ENCODE measurements at places on chromosomes 1 and 21.

DNA sequence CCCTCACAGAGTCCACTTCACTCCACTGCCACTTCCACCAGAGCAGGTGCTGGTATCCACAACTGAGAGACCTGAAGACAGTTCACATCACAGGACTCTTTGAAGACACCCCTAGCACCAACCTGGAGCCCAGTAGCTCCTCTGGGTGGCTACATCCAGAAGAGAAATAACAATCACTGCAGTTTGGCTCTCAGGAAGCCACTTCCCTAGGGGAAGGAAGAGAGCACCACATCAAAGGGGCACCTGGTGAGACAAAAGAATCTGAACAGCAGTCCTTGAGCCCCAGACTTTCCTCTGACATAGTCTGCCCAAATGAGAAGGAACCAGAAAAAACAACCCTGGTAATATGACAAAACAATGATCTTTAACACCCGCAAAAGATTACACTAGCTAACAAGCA lies 113.2 kb downstream of the TENT5C start:
- no peak for DNase-seq

- no peak for DNase-seq
These were observed 151.0 kb downstream of the FMN2 start for GRCh38 chr1:240242601-240243144.

GRCh38 chr1:15189692-15190370 lies 36.3 kb downstream of the TMEM51 start:
- peak; percentile 20 for DNase-seq

- DNase-seq, result no peak
These were observed 25.3 kb downstream of the DTL start for GRCh38 chr1:212060632-212061472.

DNA sequence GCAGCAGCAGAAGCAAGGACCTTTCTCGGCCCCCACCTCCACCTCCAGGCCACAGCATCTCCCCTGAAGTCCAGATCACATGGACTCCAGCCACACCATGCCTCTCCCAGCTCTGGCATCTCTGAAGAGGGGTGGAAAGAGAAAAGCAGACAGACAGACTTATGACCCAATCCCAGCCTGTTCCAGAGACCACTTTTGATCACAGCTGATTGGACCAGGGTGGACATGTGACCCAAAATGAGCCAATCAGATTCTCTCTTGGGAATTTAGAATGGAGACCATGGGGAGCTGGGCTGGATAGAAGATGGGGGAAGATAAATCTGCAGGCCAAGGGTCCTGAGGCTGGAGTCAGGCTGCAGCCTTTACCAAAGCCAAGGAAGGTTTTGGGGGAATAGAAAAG lies 16.4 kb downstream of the HTR1D start:
- DNase-seq, result no peak

GRCh38 chr1:202192770-202193613 lies 607 bp upstream of the LGR6 start:
- peak; percentile 67 for DNase-seq

GRCh38 chr1:58648842-58649241 lies 51.0 kb downstream of the MYSM1 start:
- DNase-seq, result no peak

DNA sequence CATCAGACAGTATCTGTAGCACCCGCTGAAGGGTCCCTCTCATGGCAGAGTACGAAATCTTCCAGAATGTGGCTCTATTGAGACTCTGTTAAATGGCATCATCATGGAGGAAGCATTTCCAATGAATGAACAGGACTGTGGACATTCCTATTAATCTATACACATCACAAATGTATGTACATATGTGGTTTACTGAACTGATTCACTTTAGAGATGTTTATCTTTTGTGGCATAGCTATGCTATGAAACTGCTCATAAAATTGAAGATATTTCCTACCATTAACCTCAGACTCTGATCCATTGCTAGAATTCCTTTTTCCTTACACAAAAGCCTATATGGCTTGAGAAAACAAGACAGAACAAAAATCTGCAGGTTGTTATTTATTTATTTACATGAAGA lies 259.6 kb upstream of the RRP15 start:
- DNase-seq, result no peak

- no peak for DNase-seq
These were observed 12.1 kb upstream of the CNTN2 start for GRCh38 chr1:205030896-205031295.

GRCh38 chr1:84103197-84103992 lies 40.7 kb upstream of the PRKACB start:
- DNase-seq, result no peak

Data from right kidney (tissue), 9 donors.